Stimulated activated CD8-positive, alpha-beta memory T cell treated with anti-CD3 and anti-CD28 coated beads, Interleukin-15, amount 100 ng/mL, for 4 hours (primary cell): ENCODE measurements at places on chromosomes 7 and 10.

GRCh38 chr10:119724593-119725516 lies 995 bp upstream of the INPP5F start:
- no peak for DNase-seq

DNA sequence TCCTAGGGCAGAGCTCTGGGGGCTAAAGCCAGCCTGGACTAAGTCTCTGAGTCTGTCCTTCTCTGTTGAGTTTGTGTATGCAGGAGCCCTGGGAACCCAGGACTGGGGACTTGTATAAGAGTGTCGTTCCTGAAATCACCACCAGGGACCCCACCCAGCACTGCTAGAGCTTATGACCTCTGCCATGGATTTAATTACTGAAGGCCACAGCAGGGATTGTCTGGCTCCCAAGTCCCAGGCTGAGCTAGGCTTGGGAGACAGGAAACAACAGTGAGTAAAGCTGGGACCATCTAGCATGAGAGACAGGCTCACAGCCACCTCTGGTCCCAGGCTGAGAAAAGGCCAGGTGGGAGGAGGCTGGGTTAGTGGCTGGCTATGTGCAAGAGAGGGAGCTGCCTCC lies 1.4 kb upstream of the TSPAN15 start:
- no peak for DNase-seq

- no peak for DNase-seq
These were observed 65.8 kb downstream of the MCU start for GRCh38 chr10:72757732-72758131.

DNA sequence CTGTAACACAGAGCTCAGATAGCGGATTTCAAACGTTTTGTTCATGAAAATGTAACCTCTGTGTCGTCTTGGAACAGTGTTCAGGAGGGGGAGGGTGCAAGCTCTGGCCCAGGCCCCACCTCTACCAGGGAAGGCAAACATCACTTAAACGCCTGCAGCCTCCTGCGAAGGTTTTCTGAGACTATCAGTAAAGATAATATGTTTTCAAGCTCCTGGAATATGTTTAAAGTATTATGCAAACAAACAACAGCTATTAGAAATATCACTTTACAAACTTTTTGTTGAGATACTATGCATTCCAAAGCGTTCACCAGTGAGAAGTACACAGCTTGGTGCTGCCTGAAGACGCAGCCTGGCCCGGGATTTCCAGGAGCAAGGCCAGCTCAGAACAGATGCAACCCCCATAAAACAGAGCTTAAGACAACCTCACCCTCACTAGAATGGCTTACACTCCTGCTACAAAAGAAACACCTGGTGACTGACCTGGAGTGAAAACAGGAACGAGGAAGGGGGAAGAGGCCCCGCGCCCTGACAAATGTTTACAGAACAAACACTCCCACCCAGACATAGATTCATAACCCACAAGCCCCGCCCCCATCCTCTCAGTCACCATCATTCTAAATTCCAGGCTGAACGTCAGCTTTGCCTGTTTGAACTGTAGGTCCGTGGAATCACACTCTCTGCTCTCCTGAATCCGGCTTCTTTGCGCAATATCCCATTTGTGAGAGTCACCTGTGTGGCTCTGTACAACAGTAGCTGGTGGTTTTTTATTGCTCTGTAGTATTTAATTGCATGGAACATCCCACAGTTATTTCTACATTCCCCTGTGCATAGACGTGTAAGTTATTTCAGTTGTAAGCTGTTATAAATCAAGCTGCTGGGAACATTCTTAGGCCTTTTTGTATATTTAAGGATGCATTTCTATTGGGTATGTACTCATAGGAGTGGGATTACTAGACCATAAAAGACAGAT lies 155.0 kb downstream of the PTPRN2 start:
- DNase-seq: no peak

GRCh38 chr10:90917968-90918318 lies 2.9 kb downstream of the ANKRD1 start:
- DNase-seq: no peak

DNA sequence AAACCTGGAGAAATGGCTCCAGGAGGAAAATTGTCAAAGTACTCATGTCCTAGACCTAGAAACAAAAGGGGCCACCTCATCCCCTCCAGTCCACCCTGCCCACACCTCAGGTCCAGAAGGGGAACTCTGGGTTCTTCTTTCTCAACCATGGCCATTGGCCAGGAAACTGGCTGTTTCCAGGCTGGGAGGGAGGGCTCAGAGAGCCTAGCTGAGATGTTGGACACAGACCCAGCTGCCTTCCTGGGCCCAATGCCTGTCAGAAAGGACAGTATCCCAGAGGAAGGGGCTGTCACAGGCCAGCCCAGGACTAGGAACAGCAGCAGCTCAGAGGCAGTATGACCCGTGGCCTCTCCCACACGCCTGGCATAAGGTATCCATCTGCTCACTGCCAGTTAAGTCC lies 9.6 kb downstream of the GRID1 start:
- no peak for DNase-seq

DNA sequence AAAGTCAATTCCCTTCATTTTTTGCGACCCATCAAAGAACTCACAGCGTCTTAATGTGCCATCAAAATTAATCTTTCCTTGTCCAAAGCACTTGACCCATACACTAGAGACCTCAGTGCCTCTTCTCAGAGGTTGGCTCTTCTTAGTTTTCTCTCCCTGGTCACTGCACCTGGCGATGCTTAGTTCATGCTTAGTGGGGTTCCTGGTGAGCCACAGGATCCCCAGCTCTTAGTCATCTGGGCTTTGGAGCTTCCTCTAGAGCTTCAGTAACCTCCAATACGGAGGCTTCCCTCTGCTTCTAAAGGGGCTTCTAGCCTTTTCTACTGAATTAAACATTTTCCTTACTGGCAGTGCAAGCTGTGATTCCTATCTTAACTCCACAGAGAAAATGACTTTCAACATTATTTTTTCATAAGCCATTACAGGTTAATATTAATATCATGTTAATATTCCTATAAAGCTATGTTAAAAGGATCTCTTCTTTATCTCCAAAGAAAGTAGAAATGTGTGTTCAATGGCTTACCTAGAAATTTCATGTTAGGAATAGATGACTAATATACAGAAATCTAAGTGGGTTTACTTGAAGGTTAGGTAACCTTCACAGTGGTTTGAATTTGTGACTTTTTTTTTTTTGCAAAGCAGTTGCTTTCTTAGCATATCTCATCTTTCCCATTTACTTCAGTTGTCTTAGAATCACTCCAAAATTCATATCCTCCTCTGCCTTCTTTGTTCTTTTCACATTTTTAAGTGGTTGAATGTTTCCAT lies 295.2 kb downstream of the CAMK1D start:
- DNase-seq: no peak

- no peak for DNase-seq
These were observed 1.3 kb upstream of the HIP1 start for GRCh38 chr7:75739796-75740672.

DNA sequence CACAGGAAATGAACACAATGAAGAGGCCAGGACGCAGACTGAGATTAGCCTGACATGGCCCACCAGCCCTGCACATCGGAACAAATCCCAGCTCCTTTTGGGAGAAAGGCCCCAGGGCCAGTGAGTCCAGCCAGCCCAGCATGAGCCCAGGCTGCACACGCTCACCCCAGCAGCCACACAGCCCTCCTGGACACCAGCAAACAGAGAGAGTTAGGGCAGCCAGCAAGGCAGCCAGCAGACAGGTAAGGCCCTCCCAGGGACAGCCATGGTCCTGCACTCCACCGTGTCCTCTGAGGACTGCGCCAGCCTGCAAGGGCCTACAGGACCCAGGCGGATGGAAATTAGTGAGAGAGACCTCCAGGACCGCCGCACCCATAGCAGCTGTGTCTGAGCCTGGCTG lies 8.1 kb upstream of the GRID1 start:
- no peak for DNase-seq
